ENCODE measurements at places on chromosomes 11 and 22.

GRCh38 chr22:23226497-23226850, 46.2 kb downstream of the BCR start:
- DNase-seq, result no peak

- no peak for DNase-seq
These were observed 82.4 kb downstream of the SPON1 start for GRCh38 chr11:14044916-14045315.

DNA sequence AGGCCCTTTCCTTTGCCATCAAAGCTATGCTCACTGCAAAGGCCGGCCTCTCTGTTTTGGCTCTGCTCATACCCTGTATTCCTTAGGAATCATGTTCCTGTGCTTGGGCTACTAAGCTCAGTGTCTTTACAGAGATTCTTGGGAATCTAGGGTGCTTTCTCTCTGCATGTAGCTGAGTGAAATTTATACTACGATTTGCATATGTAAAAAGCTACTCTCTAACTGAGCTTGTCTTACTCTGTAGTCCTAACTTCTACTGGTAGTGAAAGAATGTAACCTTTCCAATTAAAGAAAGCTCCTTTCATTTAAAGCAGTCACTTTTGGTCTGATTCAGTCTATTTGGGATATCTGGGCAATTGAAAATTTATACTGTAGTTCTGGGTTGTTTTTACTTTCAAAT, 32.2 kb downstream of the DNHD1 start:
- DNase-seq, result no peak

- DNase-seq, result no peak
These were observed 83.8 kb downstream of the ME3 start for GRCh38 chr11:86588566-86589090.

DNA sequence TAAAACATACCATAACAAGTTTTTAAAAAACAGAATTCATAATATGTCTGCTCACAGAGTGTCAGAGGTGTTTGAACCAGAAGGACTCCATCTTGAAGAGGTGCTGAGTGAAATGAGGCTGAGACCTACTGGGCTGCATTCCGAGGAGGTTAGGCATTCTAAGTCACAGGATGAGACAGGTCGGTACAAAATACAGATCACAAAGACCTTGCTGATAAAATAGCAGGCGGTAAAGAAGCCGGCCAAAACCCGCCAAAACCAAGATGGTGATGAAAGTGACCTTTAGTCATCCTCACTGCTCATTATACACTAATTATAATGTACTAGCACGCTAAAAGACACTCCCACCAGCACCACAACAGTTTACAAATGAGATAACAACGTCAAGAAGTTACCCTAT, 116.4 kb downstream of the ARHGAP32 start:
- DNase-seq, result no peak

- no peak for DNase-seq
These were observed 108.6 kb downstream of the STIM1 start for GRCh38 chr11:3964056-3964455.

- no peak for DNase-seq
These were observed 34.9 kb upstream of the PICALM start for GRCh38 chr11:86103808-86104207.

- no peak for DNase-seq
These were observed 267.2 kb upstream of the SYN3 start for GRCh38 chr22:33325232-33326004.

DNA sequence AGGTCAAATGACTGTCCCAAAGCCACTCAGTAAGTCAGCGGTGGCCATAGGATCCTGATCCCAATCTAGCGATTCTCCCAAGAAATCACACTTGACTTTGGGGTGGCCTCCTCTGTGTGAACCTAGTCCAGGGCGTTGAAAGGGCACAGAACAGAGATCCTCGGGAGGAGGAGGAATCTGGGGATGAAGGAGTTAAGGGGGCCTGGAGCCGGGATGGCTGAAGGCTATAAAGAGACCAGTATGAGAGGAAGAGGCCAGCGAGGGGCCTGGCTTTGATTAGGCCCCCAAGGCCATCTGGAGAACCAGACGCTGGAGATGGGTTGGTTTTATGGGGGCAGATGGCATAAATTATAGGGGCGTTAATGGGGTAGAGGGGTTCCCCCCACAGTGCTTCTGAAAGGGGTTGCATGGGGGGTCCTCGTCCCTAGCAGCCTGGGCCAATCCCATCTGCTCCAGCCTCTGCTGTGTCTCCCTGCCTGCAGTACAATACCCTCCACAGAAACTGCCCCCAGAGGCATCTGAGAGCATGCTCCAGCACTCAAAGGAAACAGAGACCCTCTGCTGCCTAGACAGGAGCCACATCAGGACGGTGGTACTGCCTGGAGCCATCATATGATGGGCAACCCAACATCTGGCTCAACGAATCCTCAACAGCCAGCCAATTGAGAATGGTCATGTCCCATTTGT, 35.2 kb upstream of the TRIM29 start:
- no peak for DNase-seq

- DNase-seq, result no peak
These were observed 770 bp upstream of the TSG101 start for GRCh38 chr11:18527512-18527911.

DNA sequence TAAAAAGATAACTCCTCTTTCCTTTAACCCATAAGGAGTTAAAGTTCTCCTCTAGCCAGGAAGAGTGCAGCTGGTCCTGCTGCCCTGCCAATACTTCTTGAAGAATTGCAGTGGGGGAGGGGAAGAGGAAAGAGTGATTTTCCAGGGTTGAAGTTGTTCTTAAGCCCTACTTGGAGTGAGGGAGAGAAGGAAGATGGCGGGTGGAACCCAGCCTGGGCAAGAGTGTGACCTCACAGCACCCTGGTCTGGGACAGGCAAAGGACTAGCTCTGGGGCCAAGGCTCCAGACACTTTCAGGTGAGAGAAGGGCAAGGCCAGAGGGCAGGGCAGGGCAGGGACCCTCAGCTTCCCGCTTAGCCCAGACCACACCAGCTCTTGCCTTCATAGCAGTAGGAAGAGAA, 6.6 kb downstream of the TNKS1BP1 start:
- DNase-seq, result no peak

DNA sequence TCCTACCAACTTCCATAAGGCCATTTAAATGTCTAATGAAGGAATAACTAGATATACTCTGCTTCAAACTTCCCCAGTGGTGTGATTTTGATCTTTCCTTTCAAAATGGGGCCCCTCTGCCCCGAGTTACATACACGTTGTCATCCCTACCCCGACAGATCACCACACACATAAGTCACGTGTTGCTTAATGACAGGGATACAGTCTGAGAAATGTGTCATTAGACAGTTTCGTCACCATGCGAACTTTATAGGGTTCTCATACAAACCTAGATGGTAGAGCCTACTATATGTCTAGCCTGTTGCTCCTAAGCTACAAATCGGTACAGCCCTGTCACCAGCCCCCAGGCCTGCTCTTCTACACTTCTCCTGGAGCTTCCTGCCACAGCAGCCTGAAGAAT, 49.8 kb upstream of the SCUBE2 start:
- DNase-seq, result no peak

GRCh38 chr11:3817181-3817800, 8.9 kb downstream of the PGAP2 start:
- no peak for DNase-seq

DNA sequence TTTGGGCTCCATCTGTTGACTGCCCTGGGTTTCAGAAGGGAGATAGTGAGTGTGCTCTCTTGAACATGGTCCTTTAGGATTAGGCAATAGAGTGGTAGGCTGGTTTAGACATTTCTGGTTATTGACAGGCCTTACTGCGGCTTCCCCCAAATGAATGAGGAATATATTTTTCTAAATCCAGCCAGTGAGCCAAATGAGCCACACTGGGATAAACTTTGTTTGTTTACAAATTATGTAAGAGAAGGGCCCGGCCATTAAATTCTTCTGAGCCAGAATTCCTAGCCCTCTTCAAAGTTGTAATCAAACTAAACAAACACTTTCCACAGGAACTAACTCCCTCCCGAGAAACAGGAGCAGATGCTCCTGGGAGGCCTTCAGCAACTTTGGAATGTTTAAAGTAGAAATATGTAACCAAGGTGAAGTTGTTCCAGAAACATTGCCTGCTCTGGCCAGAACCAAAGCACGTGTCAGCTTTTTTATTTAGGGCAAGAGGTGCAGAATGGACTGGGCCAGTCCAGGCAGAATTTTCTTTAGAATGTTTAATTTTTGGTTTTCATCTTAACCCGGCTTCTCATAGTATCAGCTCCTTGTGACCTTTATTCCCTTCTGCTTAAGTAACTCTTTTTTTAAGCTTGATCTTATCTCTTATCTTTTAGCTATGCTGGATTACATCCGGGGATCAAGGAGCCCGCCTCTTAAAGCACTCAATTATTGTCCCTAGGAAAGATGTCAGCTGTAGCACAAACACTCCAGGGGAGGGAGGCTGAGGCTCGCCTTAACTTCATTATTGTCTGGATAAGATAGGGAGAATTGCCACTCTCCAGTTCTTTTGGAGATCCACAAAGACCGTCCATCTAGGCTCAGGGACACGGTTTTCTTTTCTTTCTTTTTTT, 28.7 kb downstream of the ZNRF3 start:
- DNase-seq, result no peak

DNA sequence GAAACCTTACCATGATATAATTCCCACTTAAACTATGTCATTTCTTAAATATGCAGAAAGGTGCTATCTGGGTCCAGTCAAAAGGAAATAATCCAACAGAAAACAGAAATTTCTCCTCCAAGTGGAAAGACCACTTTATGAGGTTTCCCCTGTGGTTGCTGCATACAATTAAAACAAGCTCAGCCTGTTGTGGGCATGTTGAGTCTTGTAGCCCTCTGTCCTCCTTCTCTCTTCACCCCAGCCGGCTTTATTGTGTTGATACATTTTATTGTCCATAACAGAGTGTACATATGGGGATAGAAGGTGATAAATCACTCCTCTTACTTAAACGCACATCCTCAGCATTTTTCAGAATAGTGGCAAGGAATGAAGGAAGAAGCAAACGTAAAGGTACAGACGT, 126.0 kb upstream of the MTNR1B start:
- no peak for DNase-seq

- no peak for DNase-seq
These were observed 125.3 kb upstream of the BMAL1 start for GRCh38 chr11:13152264-13152663.

DNA sequence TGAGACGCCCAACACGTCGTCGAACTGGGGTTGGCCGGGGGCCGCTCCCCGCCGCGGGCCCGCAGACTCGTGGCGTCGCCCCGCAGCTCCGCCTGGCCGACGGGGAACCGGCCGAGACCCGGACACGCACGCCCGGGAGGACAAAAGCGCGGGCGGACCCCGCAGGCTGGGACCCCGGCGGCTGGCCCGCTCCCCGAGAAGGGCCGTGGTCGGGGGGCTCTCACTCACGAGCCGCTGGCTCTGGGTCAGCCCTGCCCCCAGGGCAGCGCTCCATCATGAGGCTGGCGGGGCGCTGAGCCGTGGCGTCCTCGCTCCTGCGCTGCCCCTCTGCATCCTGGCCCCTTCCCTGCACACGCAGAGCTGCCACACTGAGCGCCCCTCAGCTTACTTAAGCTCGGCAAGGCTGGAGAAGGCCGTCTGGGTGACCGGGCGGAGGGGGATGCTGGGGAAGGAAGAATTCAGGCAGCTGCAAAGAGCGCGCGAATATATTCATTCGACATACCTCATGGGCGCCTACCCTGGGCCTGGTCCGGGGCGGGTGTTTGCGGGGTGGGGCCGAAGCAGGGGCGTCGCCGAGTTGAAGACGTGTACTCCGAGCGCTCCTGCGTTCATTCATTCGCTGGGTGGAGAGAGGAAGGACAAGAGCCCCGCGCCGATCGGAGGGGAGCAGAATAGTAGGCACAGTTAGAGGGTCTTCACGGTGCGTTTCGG, 579 bp upstream of the CYB5R2 start:
- DNase-seq, result no peak

- no peak for DNase-seq
These were observed 50.1 kb upstream of the FLI1 start for GRCh38 chr11:128643661-128644317.

- DNase-seq, result peak; percentile 21
These were observed 5.2 kb downstream of the BET1L start for GRCh38 chr11:201966-202365.

- DNase-seq, result no peak
These were observed 211.1 kb upstream of the PLET1 start for GRCh38 chr11:112471731-112472130.

DNA sequence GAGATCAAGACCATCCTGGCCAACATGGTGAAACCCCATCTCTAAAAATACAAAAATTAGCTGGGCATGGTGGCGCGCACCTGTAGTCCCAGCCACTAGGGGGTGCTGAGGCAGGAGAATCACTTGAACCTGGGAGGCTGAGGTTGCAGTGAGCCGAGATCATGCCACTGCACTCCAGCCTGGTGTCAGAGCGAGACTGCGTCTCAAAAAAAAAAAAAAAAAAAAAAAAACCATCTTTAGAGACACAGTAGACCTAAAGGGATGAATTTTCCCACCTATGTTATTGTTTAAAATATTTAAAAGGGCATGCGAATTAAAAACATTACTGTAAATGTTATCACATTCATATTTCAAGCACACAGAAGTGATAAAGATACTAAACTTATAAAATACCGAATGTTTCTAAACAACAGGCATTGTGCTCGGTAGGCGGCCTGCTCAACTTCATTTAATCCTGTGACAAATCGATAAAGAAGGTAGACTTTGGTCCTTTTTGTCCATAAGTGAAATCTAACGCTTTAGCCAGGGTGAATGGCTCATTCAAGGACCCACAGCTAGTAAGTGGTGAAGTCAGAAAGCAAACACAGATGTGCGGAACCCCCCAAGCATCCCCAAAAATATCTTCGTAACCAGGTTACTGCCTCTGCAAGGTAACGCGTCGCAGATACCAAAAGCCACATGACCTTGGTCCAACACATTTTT, 16.1 kb downstream of the NCAPD3 start:
- DNase-seq, result peak; percentile 78

GRCh38 chr22:50529416-50529896, 356 bp downstream of the TYMP start:
- no peak for DNase-seq

DNA sequence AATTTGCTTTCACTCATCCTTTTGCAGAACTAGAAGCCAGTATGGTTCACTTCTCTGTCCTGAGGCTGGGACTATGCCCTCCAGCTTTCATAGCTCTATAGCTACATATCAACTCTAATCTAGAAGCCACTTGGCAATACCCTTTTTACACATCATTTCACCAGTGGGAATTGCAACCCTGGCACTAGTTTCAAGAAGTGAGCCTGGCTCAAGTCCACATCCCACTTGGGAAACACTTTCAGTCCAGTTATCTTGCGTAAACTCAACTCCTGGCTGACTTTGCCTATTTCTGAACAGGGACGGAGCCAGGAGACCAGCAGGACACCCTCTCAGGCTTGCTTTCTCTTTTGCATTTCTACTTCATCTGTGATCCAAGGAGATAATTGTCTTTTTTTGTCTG, 19.9 kb upstream of the FAT3 start:
- DNase-seq, result no peak

GRCh38 chr11:47177846-47178245, 1.2 kb upstream of the ARFGAP2 start:
- no peak for DNase-seq

GRCh38 chr11:70641369-70641768, 243.0 kb downstream of the CTTN start:
- no peak for DNase-seq

GRCh38 chr11:44814881-44815592, 88.3 kb downstream of the TSPAN18 start:
- no peak for DNase-seq

- DNase-seq, result peak; percentile 40
These were observed at the start of gene LRRC75B for GRCh38 chr22:24592851-24593558. LRRC75B (minus strand) TSS chr22:24593073; CDS start chr22:24593039, 34 bp downstream.

Measured in activated CD8-positive, alpha-beta T cell treated with anti-CD3 and anti-CD28 coated beads, Interleukin-2, amount 10 ng/mL, durations not matched to agents 7 days and 5 days (primary cell).